Stimulated activated CD8-positive, alpha-beta memory T cell treated with anti-CD3 and anti-CD28 coated beads, Interleukin-4, amount 100 ng/mL, for 4 hours (primary cell): ENCODE measurements at places on chromosomes 3 and 15.

DNA sequence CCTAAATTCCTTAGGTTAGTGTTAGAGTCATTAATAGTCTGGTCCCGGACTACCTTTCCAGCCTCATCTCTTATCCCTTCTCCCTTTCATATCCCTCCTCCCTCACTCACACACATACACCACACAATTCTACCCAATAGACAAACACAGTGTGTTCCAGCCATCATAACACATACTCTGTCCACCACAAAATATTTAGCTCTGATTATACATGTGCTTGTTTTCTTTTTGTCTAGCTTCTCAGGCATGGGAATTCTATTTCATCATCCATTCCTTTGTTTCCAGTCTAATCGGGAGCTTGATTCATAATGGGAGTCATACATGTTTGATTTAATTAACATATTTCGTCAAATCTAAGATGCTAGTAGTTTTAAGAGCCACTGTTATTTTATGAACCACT lies 161.8 kb upstream of the BFSP2 start:
- DNase-seq, result no peak

GRCh38 chr15:55917881-55918296 lies 75.5 kb downstream of the NEDD4 start:
- DNase-seq, result no peak

- DNase-seq, result no peak
Measured at GRCh38 chr15:78360367-78360801, 20.2 kb downstream of the CRABP1 start.

DNA sequence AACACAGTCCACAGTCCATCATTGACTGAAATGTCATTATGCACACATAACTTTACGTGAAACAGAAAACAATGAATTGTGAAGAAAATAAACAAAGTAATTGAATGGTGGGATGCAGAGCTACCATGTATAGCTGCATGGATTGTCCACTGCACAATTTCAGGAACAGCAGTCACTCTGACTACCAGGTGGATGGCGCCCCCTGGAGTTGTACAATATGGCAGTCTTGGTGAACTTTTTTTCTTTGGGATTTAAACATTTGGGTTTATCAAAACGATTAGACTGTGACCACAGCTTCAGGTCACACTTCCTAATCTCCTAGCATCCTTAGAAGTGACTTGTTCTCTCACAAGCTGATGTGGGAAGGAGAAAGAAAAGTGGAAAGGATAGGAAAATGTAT lies 48.9 kb upstream of the TCF12 start:
- no peak for DNase-seq

GRCh38 chr15:66069751-66070150 lies 183.8 kb downstream of the MEGF11 start:
- DNase-seq, result no peak

DNA sequence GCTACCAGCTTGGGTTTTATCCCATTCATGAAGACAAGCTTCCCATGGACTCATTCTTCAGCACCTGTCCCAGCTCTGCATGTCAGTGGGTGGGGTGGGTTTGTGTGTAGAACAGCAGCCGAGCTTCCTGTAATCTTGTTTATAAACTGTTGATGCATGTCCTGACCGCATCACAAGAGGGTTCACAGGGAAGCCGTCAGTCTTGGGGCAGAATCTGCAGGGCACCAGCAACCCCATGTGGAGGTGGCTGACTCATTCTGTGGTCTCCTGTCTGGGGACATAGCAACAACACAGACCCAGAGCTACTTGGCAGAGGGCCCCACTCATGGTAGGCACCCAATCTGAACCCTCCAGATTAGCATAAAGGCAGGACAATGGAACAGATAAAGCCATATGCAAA lies 35.6 kb downstream of the DAPK2 start:
- DNase-seq, result peak; percentile 63

GRCh38 chr3:180359061-180359952 lies 242.7 kb upstream of the TTC14 start:
- no peak for DNase-seq

GRCh38 chr3:23258110-23258509 lies 55.0 kb downstream of the UBE2E2 start:
- no peak for DNase-seq

DNA sequence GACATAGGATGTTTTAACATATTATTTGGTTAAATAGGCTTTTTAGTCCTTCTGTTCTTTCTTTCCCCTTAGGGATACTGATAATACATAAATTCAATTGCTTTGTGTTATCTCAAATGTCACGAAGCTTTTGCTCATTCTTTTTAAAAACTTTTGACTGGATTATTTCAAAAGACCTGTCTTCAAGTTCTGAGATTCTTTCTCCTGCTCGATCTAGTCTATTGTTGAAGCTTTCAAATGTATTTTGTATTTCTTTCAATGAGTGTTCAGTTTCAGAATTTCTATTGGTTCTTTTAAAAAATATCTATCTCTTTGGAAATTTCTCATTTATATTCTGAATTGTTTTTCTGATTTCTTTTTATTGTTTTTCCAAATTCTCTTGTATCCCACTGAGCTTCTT lies 16.9 kb downstream of the IL20RB start:
- DNase-seq, result no peak

DNA sequence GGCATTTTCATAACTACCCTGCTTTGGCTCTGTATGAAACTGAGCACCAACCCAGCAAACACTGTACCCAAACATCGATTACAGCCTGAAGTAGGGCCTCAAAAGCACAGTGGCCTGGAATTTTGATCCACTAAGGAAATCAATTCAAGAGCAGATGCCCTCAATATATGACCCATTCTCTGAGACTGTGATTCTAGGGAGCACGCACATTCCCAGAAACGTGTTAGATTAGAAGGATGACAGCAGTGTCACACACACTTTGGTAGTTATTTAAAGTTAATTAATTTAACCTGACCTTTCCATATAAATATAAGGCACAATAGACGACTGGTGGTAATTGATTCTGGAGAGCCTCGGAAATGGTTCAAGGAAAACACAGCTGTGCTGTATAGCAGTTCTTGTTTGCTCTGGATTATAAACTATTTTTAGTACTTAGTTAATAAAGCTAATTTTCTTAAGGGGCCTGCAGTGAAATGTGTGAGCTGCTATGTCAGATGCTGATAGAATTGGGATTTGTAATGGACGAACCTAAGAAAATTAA lies 126.3 kb upstream of the ZNF385D start:
- DNase-seq, result no peak

GRCh38 chr15:85580879-85581278 lies 200.5 kb downstream of the AKAP13 start:
- peak; percentile 28 for DNase-seq

GRCh38 chr3:194050782-194051320 lies 85.1 kb upstream of the HES1 start:
- no peak for DNase-seq

DNA sequence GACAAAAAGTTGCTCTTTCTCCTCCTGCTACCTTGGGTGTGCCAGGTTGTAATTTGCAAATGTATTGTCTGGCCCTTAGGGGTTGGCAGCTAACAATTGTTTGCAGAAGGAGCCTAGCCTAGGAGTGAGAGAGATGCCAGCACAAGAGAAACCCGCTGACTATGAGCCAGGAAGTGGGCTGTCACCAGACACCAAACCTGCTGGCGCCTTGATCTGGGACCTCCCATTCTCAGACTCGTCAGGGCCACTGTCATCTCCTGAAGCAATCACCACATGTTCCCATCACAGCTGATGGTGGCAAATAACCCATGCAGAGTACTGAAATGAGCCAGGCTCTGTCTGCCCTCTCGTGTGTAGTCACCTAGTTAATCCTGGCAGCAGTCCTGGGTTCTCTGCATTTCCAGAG lies 406.4 kb upstream of the NPAP1 start:
- DNase-seq, result no peak

GRCh38 chr15:70249616-70250015 lies 151.9 kb upstream of the TLE3 start:
- DNase-seq, result no peak

GRCh38 chr15:67164401-67164791 lies 90.1 kb downstream of the AAGAB start:
- DNase-seq, result no peak

GRCh38 chr15:25375557-25375956 lies 63.3 kb downstream of the UBE3A start:
- no peak for DNase-seq

DNA sequence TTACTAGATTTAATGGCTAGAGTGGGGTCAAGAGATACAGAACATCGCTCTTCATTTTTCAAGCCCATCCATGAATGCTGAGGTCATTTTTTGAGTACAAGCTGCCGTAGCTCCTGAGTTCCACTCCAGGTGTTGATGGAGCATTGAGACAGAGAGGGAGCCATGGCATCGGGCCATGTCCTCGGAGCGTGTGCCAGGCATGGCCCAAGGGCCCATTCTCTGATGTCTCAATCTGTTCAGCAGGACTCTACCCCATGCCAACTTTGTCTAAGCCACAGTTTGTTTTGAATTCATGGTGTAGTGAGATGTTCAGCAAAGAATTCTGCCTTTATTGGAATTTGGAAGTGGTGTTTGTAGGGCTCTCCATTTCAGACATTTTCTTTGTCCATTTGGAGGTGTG lies 110.5 kb upstream of the ADAMTS9 start:
- DNase-seq, result no peak
